ENCODE measurements at places on chromosomes 1 and 21. TPM values are rescaled to one million over a fixed set of nuclear protein-coding genes. Genes with fewer than 3 reads are reported as not detected.

The COL9A2 gene
- 3.4 TPM for total RNA-seq

DNA sequence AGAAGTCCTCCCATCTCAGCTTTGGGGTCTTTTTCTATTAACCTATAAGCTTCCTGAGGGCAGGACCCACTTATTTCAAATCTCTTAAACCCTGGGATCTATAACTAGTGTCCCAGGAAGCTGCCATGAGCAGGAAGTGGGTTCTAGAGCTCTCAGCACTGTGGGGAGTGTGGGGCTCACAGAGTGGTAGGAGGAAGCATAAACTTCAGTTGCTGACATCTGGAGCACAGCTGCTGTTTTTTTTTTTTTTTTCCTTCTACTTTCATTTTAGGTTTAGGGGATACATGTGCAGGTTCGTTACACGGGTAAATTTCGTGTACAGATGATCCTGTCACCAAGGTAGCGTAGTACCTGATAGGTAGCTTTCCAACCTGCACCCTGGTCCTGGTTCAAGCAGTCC, 59.3 kb downstream of the AK4 start:
- no peaks in the 10 kb centered on the region for H3K27me3 ChIP-seq
- peaks cover 9% of the 10 kb centered on the region for H3K4me1 ChIP-seq
- peak overlapping the region; percentile 61 for H3K27ac ChIP-seq
- H3K4me3 ChIP-seq = no peak overlapping the region

DNA sequence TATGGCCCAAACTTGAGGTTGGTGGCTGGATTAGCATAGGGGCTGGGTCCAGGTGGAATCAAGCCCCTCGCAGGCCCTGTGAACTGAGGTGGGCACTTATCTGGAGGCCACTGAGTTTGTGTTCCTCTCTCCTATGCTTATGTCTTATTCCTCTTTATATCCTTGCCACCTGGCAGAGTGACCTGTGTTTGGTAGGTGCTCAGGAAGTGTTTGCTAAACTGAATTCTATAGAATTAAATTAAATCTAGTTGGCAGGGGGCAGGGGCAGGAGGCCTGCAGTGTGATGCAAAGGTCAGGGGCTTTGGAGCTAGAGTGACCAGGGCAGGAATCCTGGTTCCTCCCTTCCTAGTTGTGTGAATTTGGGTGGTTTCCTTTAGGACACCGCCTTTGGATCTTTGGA, 1.1 kb upstream of the TMEM9 start:
- DNase-seq = no peak
- peaks cover 4% of the 10 kb centered on the region for H3K4me1 ChIP-seq
- no peak overlapping the region for H3K4me3 ChIP-seq
- peaks cover 13% of the 10 kb centered on the region for H3K36me3 ChIP-seq
- no peaks in the 10 kb centered on the region for H3K27me3 ChIP-seq

- no peak overlapping the region for H3K4me3 ChIP-seq
- H3K4me1 ChIP-seq = no peaks in the 10 kb centered on the region
- H3K27me3 ChIP-seq = no peaks in the 10 kb centered on the region
- H3K36me3 ChIP-seq = no peaks in the 10 kb centered on the region
Observed at GRCh38 chr1:223258751-223259198, 105.2 kb downstream of the SUSD4 start.

The BLACAT1 gene
- total RNA-seq = 0.05 TPM

- no peak overlapping the region for H3K4me3 ChIP-seq
- no peaks in the 10 kb centered on the region for H3K27me3 ChIP-seq
- no peak for DNase-seq
- no peak overlapping the region for H3K27ac ChIP-seq
- H3K4me1 ChIP-seq = peaks cover 22% of the 10 kb centered on the region
Observed at GRCh38 chr1:167800251-167800650, 78.5 kb downstream of the MPZL1 start.

DNA sequence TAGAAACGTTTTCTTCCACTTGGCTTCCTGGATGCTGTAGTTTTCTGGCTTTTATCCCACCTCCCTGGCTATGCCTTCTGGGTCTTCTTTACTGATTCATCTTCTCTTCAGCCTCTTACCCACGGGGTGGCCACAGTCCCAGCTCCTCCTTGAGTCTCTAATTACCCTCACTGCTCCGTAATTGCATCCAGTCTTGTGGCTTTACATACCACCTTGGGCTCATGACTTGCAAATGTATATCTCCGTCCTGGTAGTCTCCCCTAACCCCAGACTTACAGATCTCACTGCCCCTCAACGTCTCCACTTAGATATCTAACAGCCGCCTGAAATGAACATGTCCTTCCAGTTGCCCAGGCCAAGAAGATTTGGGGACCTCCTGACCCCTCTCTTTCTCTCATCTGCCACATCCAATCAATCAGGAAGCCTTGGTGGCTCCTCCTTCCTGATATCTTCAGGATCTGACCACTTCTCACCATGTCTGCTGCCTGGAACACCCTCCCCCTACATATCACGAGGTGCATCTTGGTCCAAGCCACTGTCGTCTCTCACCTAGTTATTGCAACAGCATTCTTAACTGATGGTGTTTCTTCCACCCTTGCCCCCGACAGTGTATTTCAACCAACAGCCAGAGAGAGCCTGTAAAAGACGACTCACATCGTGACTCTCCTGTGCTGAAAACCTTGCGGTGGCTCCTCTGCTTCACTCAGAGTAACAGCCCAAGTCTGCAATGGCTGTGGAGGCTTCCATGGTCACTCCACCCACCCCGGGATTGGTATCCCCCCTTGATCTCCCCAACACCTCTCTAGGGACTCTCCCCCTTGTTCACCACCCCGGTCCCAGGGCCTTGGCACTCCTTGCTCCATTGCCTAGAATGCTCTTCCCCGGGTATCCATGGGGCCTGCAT, 219.0 kb upstream of the POU3F1 start:
- H3K27me3 ChIP-seq = no peaks in the 10 kb centered on the region
- no peaks in the 10 kb centered on the region for H3K4me1 ChIP-seq

DNA sequence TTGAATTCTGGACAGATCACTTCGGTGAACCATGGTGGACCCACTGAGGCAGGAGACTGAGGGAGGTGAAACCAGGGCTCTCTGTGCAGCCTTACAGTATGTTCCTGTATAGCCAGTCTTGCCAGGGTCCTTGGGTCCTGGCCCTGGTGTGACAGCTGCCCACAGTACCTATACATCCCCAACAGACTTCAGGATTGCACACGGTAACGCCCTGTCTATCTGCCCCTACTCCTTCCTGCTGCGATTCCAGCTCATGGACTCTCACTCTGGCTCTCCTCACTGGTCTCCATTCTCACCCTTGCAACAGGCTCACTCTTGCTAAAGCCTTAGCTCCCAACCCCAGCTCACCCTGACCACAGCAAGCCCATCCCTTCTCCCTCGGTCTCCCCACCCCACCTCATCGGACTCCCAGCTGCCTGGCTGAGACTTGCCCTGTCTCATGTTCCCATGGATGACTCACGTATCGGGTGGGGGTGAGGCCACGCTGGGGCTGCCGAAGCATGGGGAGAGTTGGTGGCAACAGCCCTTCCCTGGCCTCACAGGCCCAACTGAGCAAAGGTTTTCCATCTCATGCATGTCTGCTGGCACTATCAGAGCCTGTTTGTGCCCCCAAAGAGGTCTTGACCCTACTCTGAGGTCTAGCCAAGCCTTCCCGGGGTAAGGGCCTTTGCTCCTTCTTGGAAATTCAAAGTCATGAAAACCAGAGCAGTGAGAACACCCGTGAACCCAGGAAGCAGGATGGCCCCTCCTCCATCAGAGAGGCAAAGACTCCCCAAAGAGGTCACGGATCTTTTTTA, 7.1 kb downstream of the PHLDA3 start:
- H3K4me1 ChIP-seq = no peaks in the 10 kb centered on the region
- peak overlapping the region; percentile 56 for H3K27ac ChIP-seq
- H3K36me3 ChIP-seq = no peaks in the 10 kb centered on the region
- no peak overlapping the region for H3K4me3 ChIP-seq
- H3K27me3 ChIP-seq = no peaks in the 10 kb centered on the region

DNA sequence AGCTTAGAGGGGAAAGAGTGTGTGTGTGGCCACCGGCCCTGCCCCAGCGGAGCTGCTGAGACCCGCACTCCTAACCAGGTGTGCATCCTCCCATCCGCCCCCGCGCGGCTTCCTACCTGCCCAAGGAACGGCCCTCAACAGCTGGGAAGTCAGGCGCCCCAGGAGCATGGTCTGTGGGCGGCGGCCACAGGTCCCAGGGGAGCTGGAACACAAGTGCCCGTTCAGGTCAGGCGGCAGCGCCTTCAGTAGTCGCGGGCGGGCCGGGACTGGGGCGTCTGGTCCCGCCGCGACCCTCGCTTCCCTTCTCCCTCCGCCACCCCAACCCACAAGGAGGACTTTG, 448 bp downstream of the AURKAIP1 start:
- H3K36me3 ChIP-seq = peaks cover 13% of the 10 kb centered on the region
- DNase-seq = no peak
- H3K4me1 ChIP-seq = peaks cover 29% of the 10 kb centered on the region

- H3K4me1 ChIP-seq = no peaks in the 10 kb centered on the region
- DNase-seq = no peak
- H3K36me3 ChIP-seq = no peaks in the 10 kb centered on the region
- no peak overlapping the region for H3K27ac ChIP-seq
- no peaks in the 10 kb centered on the region for H3K27me3 ChIP-seq
Observed at GRCh38 chr1:8728464-8728863, 89.0 kb downstream of the RERE start.

The SLC45A3 gene
- 0.94 TPM for total RNA-seq

DNA sequence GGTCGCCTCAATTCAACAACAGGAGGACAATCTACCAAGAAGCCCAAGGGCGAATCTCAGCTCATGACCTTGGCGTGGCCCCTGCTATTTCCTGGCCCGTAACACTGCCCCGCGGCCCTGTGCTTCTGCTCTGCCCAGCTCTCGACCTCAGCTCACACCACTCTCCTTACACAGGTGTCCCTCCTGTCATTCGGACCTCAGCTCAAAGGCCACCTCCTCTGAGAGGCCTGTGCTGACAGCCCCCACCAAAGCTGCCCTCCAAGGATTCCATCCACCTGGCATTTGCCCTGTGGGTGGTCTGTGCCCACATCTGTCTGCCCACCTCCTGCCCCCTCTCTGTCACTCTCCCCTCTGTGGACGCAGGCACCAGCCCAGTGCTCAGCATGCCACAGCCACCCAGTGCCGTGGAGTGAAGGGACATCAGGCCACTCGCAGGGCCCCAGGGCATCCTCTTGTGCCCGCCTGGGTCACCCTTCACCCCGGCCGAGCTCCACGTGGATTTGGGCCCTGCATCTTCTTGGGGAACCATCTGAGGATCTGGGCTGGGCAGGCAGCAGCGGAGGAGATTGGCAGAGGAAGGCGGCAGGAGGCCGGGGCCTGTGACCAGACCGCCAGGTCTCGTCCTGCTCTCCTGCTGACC, 70.3 kb downstream of the DHRS3 start:
- DNase-seq = no peak
- no peak overlapping the region for H3K27ac ChIP-seq
- no peaks in the 10 kb centered on the region for H3K36me3 ChIP-seq
- H3K27me3 ChIP-seq = no peaks in the 10 kb centered on the region
- H3K4me1 ChIP-seq = peaks cover 13% of the 10 kb centered on the region
- no peak overlapping the region for H3K4me3 ChIP-seq

- H3K27me3 ChIP-seq = peaks cover 60% of the 10 kb centered on the region
- H3K36me3 ChIP-seq = no peaks in the 10 kb centered on the region
- H3K4me3 ChIP-seq = no peak overlapping the region
- H3K27ac ChIP-seq = no peak overlapping the region
- H3K4me1 ChIP-seq = peaks cover 8% of the 10 kb centered on the region
Observed at GRCh38 chr1:205225901-205226765, 1.6 kb upstream of the TMCC2 start.

DNA sequence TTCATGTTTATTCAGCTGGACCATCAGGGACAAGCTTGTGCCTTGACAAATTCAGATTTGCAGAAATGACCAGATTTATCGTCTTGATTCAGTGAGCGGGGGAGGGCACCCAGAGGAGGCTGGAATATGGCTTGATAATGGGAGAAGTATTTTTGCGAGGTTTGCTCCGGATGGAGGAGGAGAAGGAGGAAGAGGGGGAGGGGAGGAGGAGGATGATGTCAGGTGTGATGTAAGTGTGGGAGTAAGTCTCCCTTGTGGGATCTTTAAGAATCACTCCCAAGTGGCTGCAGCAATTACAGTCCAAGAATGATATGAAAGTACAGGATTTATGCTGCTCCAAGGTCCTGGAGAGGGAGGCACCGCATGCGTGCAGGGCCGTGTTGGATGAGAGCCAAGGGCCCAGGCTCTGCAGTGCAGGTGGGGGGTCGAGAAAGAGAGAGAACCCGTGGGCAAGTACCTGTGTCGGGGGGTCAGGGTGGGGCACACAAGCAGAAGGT, 5.6 kb upstream of the ZNF496 start:
- H3K27ac ChIP-seq = no peak overlapping the region
- no peak overlapping the region for H3K4me3 ChIP-seq
- no peaks in the 10 kb centered on the region for H3K27me3 ChIP-seq
- peaks cover 50% of the 10 kb centered on the region for H3K4me1 ChIP-seq
- H3K36me3 ChIP-seq = peaks cover 45% of the 10 kb centered on the region

- no peak for DNase-seq
- peaks cover 19% of the 10 kb centered on the region for H3K36me3 ChIP-seq
- H3K4me3 ChIP-seq = no peak overlapping the region
- H3K27me3 ChIP-seq = no peaks in the 10 kb centered on the region
Observed at GRCh38 chr1:46639547-46639946, 22.9 kb upstream of the MOB3C start.

DNA sequence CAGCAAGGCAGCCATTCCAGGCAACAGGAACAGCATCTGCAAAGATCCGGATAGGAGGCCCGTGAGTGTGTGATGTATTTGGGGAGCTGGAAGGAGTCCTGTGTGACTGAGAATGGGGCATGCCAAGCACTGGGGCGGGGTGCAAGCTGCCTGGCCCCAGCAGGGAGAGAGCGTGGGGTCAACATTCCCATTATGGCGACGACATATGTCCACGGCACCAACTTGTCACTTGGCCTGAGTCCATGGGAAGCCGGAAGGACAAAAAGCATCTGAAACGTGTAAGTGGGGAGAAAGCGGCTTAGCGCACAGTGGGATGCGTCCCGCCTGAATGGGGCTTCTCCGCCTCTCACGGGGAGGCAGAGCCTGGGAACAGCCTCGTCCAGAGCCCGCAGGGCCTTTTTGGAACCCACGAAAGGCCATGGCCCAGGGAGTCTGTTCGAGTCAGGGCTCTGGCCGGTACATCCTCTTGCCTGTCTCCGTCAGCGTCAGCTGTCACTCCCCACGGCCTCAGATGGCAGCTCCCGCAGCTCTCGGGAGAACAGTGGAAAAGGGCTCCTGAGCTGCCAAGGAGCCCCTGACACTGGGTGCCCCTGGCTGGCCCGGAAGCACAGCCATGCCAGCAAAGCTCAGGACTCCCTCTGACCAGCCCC, 12.4 kb downstream of the EPHB2 start:
- no peak for DNase-seq
- H3K4me1 ChIP-seq = no peaks in the 10 kb centered on the region
- H3K4me3 ChIP-seq = no peak overlapping the region
- no peaks in the 10 kb centered on the region for H3K27me3 ChIP-seq
- H3K36me3 ChIP-seq = no peaks in the 10 kb centered on the region

GRCh38 chr1:165576536-165576935, 32.7 kb downstream of the LRRC52 start:
- no peaks in the 10 kb centered on the region for H3K4me1 ChIP-seq
- no peak for DNase-seq
- no peak overlapping the region for H3K4me3 ChIP-seq
- H3K36me3 ChIP-seq = no peaks in the 10 kb centered on the region
- peaks cover 2% of the 10 kb centered on the region for H3K27me3 ChIP-seq

The HPDL gene
- total RNA-seq = 6.8 TPM

GRCh38 chr1:3774946-3775489, 2.5 kb downstream of the SMIM1 start:
- no peak overlapping the region for H3K4me3 ChIP-seq
- H3K36me3 ChIP-seq = peaks cover 15% of the 10 kb centered on the region
- H3K27me3 ChIP-seq = peaks cover 38% of the 10 kb centered on the region
- no peak for DNase-seq
- H3K4me1 ChIP-seq = peaks cover 11% of the 10 kb centered on the region

GRCh38 chr1:209746451-209747165, 9.2 kb upstream of the TRAF3IP3 start:
- no peak overlapping the region for H3K4me3 ChIP-seq
- H3K27me3 ChIP-seq = no peaks in the 10 kb centered on the region
- no peaks in the 10 kb centered on the region for H3K4me1 ChIP-seq
- no peak overlapping the region for H3K27ac ChIP-seq
- no peaks in the 10 kb centered on the region for H3K36me3 ChIP-seq

Data from thymus (tissue), 14 donors.